ENCODE measurements at places on chromosomes 12 and 14. TPM values are rescaled to one million over a fixed set of nuclear protein-coding genes. Genes with fewer than 3 reads are reported as not detected.

Gene CRY1
- total RNA-seq, result 14.3 TPM

Gene NDRG2
- 123 TPM for total RNA-seq

- H3K4me1 ChIP-seq, result peaks cover 31% of the 10 kb centered on the region
- peak overlapping the region; percentile 77 for H3K4me3 ChIP-seq
- H3K27me3 ChIP-seq, result no peaks in the 10 kb centered on the region
Observed at GRCh38 chr12:6494258-6494743, 399 bp downstream of the NCAPD2 start.

Gene MYF5
- not detected for total RNA-seq

GRCh38 chr12:124695861-124696260 is 128.4 kb upstream of the NCOR2 start:
- no peaks in the 10 kb centered on the region for H3K27me3 ChIP-seq
- no peaks in the 10 kb centered on the region for H3K36me3 ChIP-seq
- DNase-seq, result no peak
- H3K4me1 ChIP-seq, result peaks cover 13% of the 10 kb centered on the region
- no peak overlapping the region for H3K4me3 ChIP-seq

- no peaks in the 10 kb centered on the region for H3K36me3 ChIP-seq
- no peak overlapping the region for H3K4me3 ChIP-seq
- DNase-seq, result no peak
- H3K27ac ChIP-seq, result peak overlapping the region; percentile 40
- H3K4me1 ChIP-seq, result peaks cover 20% of the 10 kb centered on the region
Observed at GRCh38 chr12:106085213-106085612, 53.5 kb downstream of the NUAK1 start.

Gene GPRC5A
- 18.5 TPM for total RNA-seq

DNA sequence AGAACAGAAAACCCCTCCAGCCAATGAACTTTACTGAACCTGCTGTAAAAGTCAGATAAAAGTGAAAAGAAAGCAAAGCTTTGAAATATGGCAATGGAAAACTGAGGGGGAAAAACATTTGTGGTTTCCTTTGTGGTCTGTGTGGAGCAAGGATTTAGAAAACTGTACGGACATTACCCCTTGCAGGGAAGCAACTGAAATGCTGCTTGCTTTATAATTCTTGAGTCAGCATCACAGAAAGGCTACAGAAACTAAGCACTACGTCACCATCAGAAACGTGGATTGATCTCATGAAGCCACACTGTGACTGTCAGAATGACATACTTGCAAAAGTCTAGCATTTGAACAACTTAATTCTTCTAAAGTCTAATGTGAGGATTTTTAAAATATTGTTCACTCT is 2.4 kb upstream of the KCNC2 start:
- no peaks in the 10 kb centered on the region for H3K4me1 ChIP-seq
- H3K27me3 ChIP-seq, result peaks cover 18% of the 10 kb centered on the region
- H3K36me3 ChIP-seq, result no peaks in the 10 kb centered on the region
- no peak for DNase-seq
- no peak overlapping the region for H3K27ac ChIP-seq

GRCh38 chr14:105330491-105330895 is 15.9 kb downstream of the PACS2 start:
- H3K27ac ChIP-seq, result no peak overlapping the region
- peaks cover 7% of the 10 kb centered on the region for H3K4me1 ChIP-seq
- H3K36me3 ChIP-seq, result no peaks in the 10 kb centered on the region
- no peak for DNase-seq

GRCh38 chr14:75941030-75941429 is 40.8 kb downstream of the TGFB3 start:
- no peaks in the 10 kb centered on the region for H3K36me3 ChIP-seq
- H3K27me3 ChIP-seq, result no peaks in the 10 kb centered on the region
- no peak overlapping the region for H3K27ac ChIP-seq
- no peaks in the 10 kb centered on the region for H3K4me1 ChIP-seq

Gene IKZF4
- 2.0 TPM for total RNA-seq

Gene CLEC2A
- not detected for total RNA-seq

DNA sequence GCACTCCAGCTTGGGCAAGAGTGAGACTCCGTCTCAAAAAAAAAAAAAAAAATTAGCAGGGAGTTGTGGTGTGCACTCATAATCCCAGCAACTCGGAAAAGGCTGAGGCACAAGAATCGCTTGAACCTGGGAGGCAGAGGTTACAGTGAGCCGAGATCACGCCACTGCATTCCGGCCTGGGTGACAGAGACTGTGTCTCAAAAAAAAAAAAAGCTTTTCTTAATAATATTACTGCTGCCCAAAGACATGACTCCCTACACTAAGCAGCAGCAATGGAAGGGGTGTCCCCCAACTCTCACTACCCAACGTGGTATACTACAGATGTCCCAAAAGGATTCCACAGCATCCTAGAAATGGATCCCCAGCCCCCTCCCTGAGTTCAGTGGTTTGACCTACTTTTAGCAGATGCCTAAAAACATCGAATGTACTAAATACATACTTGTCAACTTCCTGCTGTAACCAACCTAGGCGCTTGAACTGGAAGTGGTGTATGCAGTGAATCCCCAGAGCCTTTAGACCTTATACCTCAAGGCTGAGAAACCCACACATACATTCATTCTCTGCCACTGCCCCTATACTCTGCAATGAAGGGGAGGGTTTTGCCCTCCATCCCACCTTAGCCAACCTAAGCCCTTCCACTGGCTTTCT is 8.5 kb upstream of the FKBP11 start:
- H3K4me1 ChIP-seq, result no peaks in the 10 kb centered on the region
- H3K27me3 ChIP-seq, result no peaks in the 10 kb centered on the region
- H3K27ac ChIP-seq, result peak overlapping the region; percentile 31
- H3K36me3 ChIP-seq, result peaks cover 11% of the 10 kb centered on the region
- no peak for DNase-seq

DNA sequence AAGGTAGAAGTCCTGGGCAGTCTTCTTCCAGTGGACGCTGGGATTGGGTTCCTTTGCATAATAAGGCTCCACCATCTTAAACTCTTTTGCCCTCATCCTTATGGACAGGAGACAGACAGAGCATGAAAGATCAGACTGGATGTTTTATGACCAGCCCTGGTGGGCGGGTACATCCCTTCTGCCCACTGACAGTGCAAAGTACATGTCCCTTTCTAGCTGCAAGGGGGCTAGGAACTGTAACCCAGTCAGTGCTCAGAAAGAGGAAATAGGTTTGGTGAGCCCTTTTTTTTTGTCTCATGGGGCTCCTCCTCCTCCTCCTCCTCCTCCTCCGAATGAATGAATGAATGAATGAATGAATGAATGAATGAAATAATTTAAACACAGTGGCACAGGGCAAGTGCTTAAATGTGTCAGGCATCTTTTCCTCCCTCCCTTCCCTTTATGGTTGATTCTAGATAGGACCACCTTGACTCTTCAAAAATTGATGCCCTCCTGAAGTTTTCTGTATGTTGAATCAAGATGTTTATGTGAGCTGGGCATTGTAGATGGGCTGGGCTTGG is 36.4 kb upstream of the HNF1A start:
- DNase-seq, result no peak
- H3K4me3 ChIP-seq, result no peak overlapping the region
- no peak overlapping the region for H3K27ac ChIP-seq
- no peaks in the 10 kb centered on the region for H3K36me3 ChIP-seq
- peaks cover 17% of the 10 kb centered on the region for H3K4me1 ChIP-seq

Data from esophagus squamous epithelium (tissue), 5 donors.